ENCODE measurements at places on chromosomes 4 and X.

- DNase-seq, result no peak
Observed at GRCh38 chr4:64464581-64464980, 55.3 kb upstream of the TECRL start.

DNA sequence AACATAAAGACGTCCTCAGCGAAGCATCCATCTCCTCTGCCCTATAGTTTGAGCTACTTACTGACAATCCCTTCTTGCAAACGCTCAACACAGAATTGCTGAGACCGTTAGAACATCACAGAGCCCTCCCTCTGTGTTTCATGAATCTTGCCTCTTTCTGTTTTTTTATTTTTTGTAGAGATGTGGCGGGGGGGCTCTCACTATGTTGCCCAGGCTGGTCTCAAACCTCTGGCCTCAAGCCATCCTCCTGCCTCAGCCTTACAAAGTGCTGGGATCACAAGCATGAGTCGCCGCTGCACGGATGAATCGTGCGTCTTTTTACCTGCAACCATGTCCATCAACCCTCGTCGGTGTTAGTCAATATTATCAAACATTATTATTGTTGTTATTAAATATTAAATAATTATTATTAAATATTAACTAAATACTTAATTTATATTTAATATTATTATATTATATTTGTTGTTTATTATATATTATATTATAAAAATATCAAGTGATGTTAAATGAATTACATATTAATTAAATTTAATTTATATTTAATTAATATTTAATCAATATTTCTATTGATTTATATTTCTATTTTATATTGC, 200.7 kb downstream of the CRLF2 start:
- no peak for DNase-seq

DNA sequence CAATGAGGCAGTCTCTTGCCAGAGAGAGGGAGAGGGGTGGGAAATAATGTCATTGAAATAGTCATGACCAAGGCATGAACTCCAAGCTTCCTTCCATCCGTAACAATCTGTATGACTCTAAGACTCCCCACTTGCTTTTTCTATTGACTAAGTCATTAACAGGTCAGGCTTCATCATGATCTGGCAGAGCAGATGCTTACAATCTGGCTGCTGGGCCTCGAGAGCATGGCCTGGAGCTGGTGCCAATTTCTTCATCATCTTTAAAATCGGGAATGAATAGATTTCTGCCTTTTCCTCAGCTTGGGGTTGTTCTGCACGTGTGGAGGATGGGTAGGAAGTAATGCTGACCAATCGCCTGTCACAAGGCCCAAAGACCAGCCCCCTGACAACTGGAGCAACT, 280.6 kb upstream of the CLNK start:
- no peak for DNase-seq

- DNase-seq, result no peak
Observed at GRCh38 chrX:475926-476723, 89.4 kb upstream of the PPP2R3B start.

DNA sequence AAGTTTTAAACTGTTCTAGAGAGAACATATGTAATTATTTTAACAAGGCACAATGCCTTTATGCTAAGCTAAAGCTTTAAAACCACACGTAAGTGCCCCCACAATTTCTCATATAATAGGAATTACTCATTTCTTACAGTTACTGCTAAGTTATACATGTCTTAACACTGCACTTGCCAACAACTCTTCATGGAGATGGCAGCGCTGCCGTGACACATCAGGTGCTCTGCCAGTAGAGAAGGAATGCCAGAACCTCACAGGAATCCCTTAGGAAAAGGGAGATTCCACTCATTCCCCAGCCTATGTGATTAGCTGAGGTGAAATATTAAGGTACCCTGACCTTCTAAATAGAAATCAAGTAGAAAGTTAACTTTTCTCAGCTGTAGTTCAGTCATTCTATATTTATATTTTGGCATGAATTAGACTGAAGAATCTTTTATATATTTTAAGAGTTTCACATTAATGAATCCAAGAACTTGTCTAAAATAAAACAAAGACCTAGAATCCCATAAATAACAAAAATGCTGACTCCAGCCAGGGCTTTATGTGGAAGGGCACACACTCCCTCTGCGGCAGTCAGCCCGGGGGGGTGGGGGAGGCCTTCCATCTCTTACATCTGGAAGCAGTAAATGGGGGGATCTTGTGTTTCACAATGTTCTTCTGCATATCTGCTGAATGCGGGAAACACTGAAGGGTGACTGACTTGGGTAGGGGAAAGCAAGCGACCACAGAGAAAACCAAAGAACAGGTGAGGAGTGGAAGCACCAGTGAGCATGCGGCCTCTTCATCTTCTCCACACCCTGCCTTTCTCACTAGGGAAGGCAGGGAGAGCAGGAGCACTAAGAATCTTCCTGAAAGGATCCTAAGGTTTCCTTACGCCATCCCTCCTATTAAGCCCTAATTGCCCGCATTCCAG, 23.7 kb downstream of the ACSL1 start:
- no peak for DNase-seq

GRCh38 chr4:76781698-76782595, 116.0 kb downstream of the SOWAHB start:
- no peak for DNase-seq

- DNase-seq, result no peak
Observed at GRCh38 chrX:107971636-107972035, 10.5 kb downstream of the TEX13B start.

- no peak for DNase-seq
Observed at GRCh38 chr4:118883861-118884260, 4.8 kb upstream of the SYNPO2 start.

- no peak for DNase-seq
Observed at GRCh38 chrX:23802431-23802830, 19.5 kb downstream of the SAT1 start.

- DNase-seq, result no peak
Observed at GRCh38 chrX:73069365-73070035, 9.8 kb downstream of the PABPC1L2A start.

DNA sequence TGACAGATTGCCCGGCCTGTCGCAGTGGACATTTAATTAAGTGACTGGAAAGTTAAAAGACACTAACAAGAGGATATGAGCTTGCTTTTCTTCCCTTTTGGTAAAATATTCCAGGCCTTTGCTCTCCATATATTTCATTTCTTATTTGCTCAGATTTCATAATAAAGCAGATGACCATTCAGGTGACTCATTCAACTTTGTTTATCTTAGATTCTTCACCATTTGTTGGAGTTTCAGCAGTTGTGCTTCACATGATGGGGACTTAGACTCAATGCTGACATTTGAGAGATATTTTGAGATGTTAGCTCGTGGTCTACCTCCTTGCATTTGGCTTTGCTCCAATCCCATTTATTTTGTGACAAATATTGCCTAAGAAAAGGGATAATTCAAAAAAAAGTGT, 312.2 kb downstream of the ARHGAP24 start:
- no peak for DNase-seq

DNA sequence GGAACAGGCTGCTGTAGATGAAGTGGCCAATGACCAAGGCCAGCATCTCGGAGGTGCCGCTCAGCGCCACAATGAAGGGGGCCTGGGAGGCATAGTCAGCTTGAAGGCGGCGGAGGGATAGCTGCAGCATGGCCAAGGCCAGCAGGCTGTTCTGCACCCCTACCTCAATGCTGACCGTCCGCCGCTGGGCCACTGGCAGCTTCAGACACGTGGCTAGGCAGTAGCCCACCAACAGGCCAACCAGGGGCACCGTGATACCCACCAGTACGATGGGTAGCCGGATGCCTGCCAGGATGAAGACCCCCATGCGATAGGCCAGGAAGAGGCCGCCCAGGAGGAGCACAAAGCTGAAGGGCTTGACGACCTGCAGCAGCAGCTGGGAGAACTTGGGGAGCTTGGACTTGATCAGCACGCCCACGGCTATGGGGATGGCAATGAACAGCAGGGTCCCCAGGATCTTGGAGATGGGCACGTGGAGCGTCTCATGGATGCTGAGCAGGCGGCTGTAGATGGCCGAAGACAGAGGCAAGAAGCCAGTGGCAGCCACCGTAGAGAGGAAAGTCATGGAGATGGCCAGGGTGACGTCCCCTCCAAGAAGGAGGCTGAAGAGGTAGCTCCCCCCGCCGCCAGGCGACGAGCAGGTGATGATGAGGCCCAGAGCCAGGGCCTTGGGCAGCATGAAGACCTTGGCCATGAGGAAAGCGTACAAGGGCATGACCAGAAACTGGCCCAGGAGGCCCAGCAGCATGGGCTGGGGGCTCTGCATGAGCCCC, 1.3 kb upstream of the UBL4A start:
- no peak for DNase-seq

GRCh38 chrX:119489212-119490074, 21.2 kb downstream of the SLC25A5 start:
- no peak for DNase-seq

DNA sequence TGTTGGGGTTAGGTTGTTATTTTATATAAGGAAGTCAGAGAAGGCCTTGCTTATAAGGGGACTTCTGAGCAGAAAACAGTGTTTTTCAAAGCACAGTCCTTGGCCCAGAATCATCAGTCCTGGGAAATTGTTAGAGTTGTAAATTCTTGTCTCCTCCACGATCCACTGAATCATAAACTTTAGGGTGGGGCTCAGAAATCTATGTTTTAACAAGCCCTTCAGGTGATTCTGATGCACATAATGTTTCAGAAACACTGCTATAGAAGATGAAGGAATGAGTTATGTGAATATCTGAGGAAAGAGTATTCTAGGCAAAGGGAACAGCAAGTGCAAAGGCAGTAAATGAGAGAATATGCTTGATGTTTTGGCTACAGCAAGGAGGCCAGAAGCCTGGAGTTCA, 121.8 kb downstream of the COL4A6 start:
- no peak for DNase-seq

DNA sequence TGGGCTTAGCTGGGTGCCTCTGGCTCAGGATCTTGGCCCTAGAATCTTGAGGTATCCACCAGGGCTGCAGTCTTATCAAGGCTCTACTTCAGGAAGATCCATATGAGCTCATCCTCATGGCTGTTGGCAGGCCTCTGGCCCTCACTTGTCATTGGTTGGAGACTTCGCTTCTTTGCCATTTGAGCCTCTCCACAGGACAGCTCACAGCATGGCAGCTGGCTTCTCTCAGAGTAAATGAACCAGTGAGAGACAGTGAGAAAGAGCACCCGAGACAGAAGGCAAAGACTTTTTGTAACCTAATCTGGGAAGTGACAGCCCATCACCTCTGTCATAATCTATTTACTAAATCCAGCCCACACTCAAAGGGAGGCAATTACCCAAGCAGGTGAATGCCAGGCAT, 236.8 kb downstream of the GPAT3 start:
- DNase-seq, result no peak

- DNase-seq, result no peak
Observed at GRCh38 chrX:18985186-18985435, 1.2 kb upstream of the PHKA2 start.

DNA sequence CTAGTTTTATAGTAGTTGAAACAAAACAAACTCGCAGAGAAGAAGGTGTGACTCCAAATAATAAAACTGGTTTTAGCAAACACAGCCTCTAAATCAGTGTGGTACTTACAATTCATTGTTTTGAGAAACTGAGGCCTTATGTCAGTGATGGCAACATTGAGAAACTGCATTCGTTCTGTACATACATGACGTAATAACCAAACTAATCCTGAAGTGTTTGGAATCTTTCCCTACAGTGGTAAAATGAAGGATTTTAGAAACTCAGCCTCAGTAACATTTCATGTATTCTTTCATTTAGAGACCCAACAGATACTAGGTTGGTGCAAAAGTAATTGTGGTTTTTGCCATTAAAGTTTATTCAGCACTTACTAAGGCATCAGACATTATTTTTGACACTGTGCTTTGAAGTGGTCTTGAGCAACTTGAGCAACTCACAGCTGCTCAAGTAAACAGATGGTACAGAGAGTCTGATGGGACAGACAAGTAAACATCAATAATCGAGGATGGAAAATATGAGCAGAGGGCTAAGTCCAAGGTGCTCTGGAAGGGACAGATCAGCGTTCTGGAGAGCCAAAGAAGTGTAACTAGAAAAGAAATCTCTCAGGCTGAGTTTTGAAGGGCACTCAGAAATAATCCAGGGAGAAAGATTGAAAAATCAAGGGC, 390.8 kb upstream of the BOD1L1 start:
- no peak for DNase-seq

DNA sequence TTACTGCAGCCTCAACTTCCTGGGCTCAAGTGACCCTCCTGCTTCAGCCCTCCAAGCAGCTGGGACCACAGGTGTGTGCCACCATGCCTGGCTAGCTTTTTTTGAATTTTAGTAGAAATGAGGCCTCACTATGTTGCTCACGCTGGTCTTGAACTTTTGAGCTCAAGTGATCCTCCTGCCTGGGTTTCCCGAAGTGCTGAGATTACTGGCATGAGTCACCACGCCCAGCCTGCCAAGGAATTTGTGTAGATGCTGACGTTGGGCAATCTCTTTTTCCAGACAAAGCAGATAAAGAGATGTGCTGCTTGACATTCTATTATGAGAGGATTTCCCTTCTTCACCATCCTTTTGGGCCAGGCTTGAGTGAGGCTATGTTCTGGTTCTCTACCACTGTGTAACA, 254.5 kb upstream of the RPS6KA3 start:
- DNase-seq, result no peak

DNA sequence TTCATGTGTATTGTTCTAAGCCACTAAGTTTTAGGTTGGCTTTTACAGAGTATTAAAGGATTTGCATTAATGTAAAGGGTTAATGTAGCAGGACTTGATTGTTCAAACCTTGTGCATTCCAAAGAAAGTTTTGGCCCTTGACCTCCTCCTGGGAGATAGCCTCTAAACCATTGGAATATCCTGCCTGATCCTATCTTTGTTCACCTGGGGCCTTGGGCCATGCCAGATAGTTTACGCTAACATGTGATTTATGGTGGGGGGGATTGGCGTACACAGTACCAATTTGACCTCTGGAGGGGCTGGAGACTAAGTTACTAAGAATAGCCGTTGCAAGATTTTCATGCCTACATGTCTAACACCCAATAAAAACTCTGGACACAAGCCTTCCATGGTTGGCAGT, 1002.7 kb upstream of the PABPC4L start:
- DNase-seq, result no peak

All from stimulated activated CD8-positive, alpha-beta memory T cell treated with anti-CD3 and anti-CD28 coated beads, Interleukin-7, amount 100 ng/mL, for 1 hour (primary cell).